ENCODE measurements at places on chromosomes 13 and 19.
A peak's percentile ranks its signal among the peaks of the same experiment; 100 is the strongest.

GRCh38 chr13:87138866-87139265 lies 532.3 kb upstream of the SLITRK5 start:
- DNase-seq, result no peak

DNA sequence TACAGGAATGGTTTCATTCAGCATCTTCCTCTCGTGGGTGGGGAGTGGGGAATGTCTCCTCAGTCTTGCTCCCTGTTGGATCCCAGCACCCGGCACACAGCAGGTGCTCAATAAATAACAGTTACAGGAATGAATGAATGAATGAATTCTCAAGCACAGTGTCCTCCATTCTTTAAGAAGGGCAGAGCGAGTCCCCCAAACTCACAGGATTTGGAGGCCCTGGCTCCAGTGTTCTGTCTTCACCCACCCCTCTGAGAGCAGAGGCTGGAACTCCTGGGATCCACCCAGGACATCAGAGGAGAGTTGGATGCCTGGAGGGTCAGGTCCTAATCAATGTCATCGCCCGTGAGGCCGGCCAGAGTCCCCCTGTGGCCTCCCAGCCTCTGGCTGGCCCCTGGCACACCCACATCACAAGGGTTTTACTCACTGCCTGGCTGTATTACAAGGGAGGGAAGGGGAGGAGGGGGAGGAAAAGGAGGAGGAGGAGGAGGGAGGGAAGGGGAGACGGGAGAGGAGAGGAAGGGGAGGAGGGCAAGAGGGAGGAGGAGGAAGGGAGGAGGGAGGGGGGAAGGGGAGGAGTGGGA lies 8.7 kb upstream of the CREB3L3 start:
- DNase-seq, result no peak

DNA sequence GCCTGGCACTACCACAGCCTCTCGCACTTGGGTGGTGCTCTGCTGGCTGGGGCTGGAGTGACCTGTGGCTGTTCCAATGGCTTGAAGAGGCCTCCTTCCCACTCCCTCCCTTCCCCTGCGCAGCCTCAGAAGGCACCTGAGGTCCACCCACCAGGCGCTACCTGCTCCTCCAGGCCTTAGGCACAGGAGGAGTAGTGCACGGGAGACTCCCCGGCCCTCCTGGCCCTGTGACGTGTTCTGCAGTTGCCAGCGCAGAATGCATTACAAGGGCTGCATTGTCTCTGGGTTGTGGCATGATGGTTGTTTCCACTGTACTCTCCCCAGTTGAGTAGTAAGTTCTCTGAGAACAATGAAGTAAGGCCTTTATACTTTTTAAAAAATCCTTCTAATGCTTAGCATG lies 128.6 kb downstream of the TEX29 start:
- no peak for DNase-seq

GRCh38 chr13:42696191-42696590 lies 85.2 kb upstream of the FAM216B start:
- no peak for DNase-seq

GRCh38 chr13:60491531-60491930 lies 94.5 kb downstream of the TDRD3 start:
- DNase-seq, result no peak

- no peak for DNase-seq
These were observed 3.6 kb downstream of the FCHO1 start for GRCh38 chr19:17754634-17755442.

DNA sequence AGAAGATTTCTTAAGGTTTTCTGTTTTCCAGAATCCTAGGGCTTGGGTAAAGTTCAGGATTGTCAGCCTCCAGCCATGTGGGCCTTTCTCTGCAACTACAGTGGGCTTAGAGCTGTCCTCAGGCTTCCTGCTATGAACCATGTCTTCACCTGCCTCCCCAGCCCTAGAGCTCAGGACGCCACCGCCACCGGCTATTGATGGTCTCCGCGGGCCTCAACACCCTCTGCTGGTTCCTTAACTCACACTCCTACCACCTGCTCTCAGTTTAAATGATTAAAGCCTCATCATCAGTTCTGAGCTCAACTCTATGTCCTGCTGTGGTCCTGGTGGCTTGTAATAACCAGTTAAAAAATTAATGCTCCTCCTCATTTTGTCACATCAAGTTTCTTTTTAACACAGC lies 221.0 kb downstream of the EFNB2 start:
- DNase-seq, result no peak

DNA sequence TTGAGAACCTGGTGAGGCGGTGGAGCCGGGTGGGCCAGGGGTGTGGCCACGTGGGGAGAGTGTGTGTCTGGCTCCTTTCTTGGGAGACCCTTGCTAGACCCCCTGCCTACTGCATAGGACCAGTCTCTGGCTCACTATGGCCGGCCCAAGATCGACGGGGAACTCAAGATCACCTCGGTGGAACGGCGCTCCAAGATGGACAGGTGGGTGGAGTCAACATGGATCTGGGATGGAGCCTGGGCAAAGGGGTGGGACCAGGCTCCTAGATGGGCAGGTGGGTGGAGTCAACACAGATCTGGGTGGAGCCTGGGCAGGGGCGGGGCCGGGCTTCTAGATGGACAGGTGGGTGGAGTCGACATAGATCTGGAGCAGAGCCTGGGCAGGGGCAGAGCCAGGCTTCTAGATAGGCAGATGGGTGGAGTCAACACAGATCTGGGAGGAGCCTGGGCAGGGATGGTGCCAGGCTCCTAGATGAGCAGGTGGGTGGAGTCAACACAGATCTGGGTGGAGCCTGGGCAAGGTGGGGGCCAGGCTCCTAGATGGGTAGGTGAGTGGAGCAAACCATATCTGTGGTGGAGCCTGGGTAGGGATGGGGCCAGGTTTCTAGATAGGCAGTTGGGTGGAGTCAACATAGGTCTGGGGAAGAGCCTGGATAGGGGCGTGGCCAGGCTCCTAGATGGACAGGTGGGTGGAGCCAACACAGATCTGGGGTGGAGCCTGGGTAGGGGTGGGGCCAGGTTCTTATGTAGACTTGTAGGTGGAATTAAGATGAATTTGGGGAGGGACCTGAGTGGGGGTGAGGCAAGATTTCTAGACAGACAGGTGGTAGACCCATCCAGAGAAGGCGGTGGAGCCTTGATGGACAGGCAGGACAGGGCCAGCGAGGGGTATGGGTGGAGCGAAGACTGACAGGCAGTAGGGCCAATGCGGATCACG lies 56.5 kb downstream of the VAV1 start:
- DNase-seq, result no peak

GRCh38 chr13:98246538-98247172 lies 69.6 kb upstream of the RNF113B start:
- no peak for DNase-seq

DNA sequence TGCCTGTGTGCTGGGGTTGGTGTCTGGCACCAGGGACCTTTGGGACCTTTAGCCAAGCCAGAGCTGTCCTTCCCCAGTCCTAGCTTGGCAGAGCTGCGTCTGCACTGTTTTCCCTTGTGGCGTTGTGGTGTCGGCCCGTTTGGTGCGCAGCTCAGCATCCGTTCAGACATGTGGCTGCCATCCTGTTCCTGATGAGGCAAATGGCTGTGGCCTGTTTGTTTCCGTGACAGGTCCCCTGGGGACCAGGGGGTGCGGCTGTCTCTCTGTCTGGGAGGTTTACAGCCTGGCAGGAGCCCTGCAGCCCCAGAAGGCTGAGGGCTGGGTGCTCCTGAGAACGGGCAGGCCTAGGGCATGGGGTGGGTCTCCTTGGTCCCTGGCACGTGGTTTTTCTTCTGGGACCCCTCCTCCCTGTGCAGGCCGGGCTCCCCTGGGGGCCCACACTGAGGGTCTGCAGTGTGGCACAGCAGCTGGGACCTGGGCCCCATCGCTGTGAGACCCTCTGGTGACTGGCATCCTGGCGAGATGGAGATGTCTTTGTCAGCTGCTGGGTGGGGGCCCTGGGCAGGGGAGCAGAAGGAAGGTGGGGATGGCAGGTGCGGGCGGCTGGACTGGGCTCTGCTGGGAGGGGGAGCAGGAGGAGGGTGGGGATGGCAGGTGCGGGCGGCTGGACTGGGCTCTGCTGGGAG lies 4.0 kb downstream of the SPPL2B start:
- no peak for DNase-seq

DNA sequence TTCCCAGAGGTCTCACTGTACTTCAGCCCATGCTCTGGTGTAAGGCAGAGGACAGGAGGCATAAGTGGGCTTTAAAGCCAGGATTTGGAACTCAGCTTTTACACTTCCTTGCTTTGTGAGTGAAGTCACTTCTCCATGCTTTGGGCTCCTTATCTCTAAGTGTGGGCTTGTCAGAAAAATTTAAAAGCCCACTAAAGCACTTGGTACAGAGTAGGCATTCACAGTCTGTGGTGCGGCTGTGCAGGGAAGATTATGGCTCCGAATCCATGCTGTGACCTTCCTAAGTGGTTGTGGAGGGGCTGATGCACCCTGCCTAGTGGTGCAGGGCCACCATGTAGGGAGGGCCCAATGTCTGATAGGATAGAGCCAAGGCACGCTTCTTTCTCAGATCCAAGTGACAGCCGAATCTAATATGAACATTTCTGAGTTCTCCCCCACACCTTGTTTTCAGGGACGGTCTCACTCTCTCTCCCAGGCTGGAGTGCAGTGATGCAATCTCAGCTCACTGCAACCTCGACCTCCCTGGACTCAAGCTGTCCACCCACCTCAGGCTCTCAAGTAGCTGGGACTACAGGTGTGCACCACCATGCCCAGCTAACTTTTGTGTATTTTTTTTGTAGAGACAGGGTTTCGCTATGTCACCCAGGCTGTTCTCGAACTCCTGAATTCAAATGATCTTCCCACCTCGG lies 6.9 kb downstream of the TIMM29 start:
- DNase-seq, result no peak

DNA sequence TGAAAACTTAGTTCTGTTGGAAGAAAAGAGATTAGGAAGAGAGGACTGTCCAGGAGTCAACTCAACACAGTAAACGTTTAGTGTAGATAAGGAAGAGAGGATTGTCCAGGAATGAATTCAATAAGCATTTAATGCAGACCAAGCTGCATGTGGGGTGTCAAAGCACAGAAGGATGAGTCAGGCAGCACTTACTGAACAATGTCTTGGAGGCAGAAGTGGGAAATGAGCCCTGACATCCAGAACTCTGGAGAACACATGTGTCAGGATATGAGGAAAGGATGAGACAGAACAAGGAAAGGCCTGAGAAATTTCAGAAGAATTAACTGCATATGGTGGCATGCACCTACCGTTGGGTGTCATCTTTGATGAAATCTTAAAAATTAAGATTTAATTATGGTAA lies 429.2 kb upstream of the HTR2A start:
- no peak for DNase-seq

DNA sequence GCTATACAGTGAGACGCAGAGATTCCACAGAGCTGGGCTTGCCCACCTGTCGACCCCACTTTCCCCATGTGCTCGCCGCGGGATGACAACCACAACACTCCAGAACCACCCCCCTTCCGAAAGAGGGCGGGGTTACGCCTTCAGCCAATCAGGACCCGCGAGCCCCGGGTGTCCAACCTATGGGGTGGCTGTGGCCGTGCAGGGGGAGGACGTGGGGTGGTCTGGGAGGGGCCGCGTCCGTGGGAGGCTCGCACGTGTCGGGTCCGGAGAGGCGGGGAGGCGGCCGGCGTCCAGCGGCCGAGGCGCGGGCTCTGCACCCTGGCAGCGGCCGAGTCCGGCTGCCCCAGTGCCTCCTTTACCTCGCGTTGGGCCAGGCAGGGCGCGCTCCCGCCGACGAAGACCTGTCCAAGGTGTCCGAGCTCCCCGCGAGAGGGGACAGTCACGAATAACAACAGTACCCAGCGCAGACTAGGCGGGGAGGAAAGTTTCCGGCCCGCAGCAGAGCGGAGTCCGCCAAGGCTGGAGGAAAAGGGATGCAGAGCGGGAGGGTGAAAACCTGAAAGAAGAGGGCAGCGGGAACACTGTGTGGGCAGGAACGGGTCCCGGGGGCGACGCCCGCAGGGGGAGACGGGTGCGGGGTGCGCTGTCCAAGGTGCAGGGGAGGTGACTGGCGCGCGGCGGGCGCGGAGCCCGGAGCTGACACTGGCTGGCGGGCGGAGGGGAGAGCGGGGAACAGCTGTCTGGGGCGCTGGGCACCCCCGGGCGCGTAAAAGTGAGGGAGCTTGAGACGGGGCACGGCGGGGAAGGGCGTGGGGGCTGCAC lies 911 bp downstream of the ENOX1 start:
- no peak for DNase-seq

- DNase-seq, result no peak
These were observed 60.0 kb upstream of the LRCH1 start for GRCh38 chr13:46492946-46493345.

GRCh38 chr13:26978081-26978860 lies 193.3 kb downstream of the USP12 start:
- DNase-seq, result no peak

DNA sequence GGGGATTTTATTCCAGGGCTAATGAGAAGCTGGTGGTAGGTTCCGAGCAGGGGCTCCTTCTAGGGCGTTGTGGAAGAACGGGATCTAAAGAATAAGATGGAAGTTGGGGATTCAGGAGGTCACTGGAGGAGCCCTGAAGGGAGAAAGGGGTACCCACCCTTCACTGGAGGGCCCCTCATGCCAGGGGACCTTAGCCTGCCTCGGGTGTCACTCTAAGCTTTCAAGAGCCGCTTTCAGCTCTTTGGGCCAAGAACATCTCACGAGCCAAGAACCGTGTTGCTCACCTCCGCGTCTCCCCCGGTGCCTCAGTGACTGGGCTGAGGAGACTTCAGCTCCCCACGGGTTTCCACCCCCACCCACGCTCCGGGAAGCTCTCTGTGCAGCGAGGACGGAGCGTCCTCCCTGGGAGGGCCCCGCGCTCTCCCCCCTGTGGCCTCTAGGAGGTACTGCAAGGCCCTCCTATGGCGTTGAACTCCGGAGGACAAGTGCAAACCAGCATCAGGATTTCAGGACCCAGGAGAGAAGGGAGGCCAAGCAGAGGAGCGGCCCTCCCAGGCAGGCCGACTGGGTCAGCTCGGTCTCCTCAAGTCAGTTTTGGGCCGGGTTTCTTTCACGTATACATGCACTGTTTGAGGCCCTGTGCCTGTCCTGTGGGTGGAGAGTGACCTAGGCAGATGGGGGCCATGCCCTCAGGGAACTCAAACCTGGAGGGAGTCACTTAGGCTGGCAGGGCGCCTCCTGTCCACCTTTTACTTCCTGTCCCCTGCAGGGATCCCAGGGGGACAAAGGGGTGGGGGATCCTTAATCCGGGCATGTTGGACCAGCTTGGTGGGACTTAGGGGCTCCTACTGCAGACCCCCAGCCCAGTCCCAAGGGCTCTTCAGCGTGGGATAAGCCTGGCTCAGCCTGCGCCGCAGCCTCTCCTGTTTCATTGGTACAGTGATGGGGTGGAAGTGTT lies 5.1 kb upstream of the KRTDAP start:
- peak; percentile 79 for DNase-seq

GRCh38 chr13:63389756-63390155 lies 1974.1 kb upstream of the PCDH20 start:
- DNase-seq, result no peak

- no peak for DNase-seq
These were observed 53.8 kb downstream of the ZDHHC20 start for GRCh38 chr13:21405309-21405708.

GRCh38 chr19:36125557-36125956 lies 10.3 kb downstream of the TBCB start:
- no peak for DNase-seq

DNA sequence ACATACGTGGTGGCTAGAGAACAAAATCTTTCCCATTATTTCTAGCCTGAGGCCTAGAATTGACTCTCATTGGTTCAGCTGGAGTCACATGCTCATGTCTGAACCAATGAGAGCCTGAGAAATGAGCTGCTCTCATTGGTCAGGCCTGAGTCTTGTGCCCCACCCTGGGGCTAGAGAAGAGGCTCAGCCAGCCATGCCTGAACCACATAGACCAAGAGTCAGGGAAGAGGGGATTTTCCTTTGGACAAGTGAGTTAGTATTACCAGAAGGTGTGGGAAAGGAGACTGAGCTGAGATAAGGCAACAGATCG lies 6.9 kb downstream of the FXYD5 start:
- no peak for DNase-seq

- no peak for DNase-seq
These were observed 32.1 kb downstream of the LYL1 start for GRCh38 chr19:13070425-13071140.
